T-helper 2 cell treated with Interferon-gamma antibody and Interleukin-4, amounts not matched to agents 5 μg/mL and 100 μg/mL, for 36 hours (primary cell): ENCODE measurements at places on chromosomes 1 and 21.

- no peaks in the 10 kb centered on the region for H3K4me1 ChIP-seq
- peaks cover 2% of the 10 kb centered on the region for H3K27me3 ChIP-seq
- H3K27ac ChIP-seq = no peak overlapping the region
- no peak overlapping the region for H3K4me3 ChIP-seq
These were observed 313.4 kb upstream of the FMN2 start for GRCh38 chr1:239778208-239778813.

- peaks cover 71% of the 10 kb centered on the region for H3K27me3 ChIP-seq
- no peak overlapping the region for H3K4me3 ChIP-seq
- no peak overlapping the region for H3K27ac ChIP-seq
- no peaks in the 10 kb centered on the region for H3K36me3 ChIP-seq
These were observed 939 bp upstream of the CCN1 start for GRCh38 chr1:85579622-85580021.

- no peaks in the 10 kb centered on the region for H3K36me3 ChIP-seq
- H3K27me3 ChIP-seq = no peaks in the 10 kb centered on the region
- no peak for DNase-seq
- H3K4me1 ChIP-seq = no peaks in the 10 kb centered on the region
- no peak overlapping the region for H3K27ac ChIP-seq
- no peak overlapping the region for H3K4me3 ChIP-seq
These were observed 280.7 kb downstream of the LMX1A start for GRCh38 chr1:165075725-165076370.

GRCh38 chr21:31273278-31273677 lies 70.8 kb downstream of the TIAM1 start:
- H3K36me3 ChIP-seq = peaks cover 9% of the 10 kb centered on the region
- DNase-seq = peak; percentile 24
- H3K4me3 ChIP-seq = no peak overlapping the region
- H3K27me3 ChIP-seq = no peaks in the 10 kb centered on the region

- H3K27me3 ChIP-seq = no peaks in the 10 kb centered on the region
- no peak overlapping the region for H3K27ac ChIP-seq
- no peak overlapping the region for H3K4me3 ChIP-seq
- no peaks in the 10 kb centered on the region for H3K36me3 ChIP-seq
- peaks cover 24% of the 10 kb centered on the region for H3K4me1 ChIP-seq
- no peak for DNase-seq
These were observed 50.9 kb upstream of the TARBP1 start for GRCh38 chr1:234529950-234530237.

- no peak for DNase-seq
- H3K27ac ChIP-seq = no peak overlapping the region
- H3K36me3 ChIP-seq = no peaks in the 10 kb centered on the region
- H3K4me1 ChIP-seq = no peaks in the 10 kb centered on the region
- no peak overlapping the region for H3K4me3 ChIP-seq
These were observed 59.9 kb upstream of the CDC42BPA start for GRCh38 chr1:227378181-227378580.

- no peaks in the 10 kb centered on the region for H3K36me3 ChIP-seq
- H3K4me3 ChIP-seq = no peak overlapping the region
- H3K4me1 ChIP-seq = no peaks in the 10 kb centered on the region
- peaks cover 33% of the 10 kb centered on the region for H3K27me3 ChIP-seq
These were observed 7.0 kb upstream of the KISS1 start for GRCh38 chr1:204203206-204203767.

GRCh38 chr1:164725401-164725800 lies 166.4 kb downstream of the PBX1 start:
- H3K4me3 ChIP-seq = no peak overlapping the region
- H3K27ac ChIP-seq = no peak overlapping the region
- DNase-seq = no peak

GRCh38 chr1:212053993-212054392 lies 18.4 kb downstream of the DTL start:
- no peak overlapping the region for H3K4me3 ChIP-seq
- H3K27ac ChIP-seq = no peak overlapping the region
- H3K4me1 ChIP-seq = peaks cover 22% of the 10 kb centered on the region
- H3K27me3 ChIP-seq = no peaks in the 10 kb centered on the region
- no peak for DNase-seq

GRCh38 chr1:161182214-161182613 lies 4.9 kb upstream of the B4GALT3 start:
- H3K27me3 ChIP-seq = no peaks in the 10 kb centered on the region
- peaks cover 64% of the 10 kb centered on the region for H3K4me1 ChIP-seq
- peak overlapping the region; percentile 97 for H3K27ac ChIP-seq
- H3K4me3 ChIP-seq = peak overlapping the region; percentile 67
- peak; percentile 73 for DNase-seq

- H3K27me3 ChIP-seq = peaks cover under 1% of the 10 kb centered on the region
- no peaks in the 10 kb centered on the region for H3K4me1 ChIP-seq
- no peaks in the 10 kb centered on the region for H3K36me3 ChIP-seq
- H3K27ac ChIP-seq = no peak overlapping the region
These were observed 133.6 kb upstream of the C1orf174 start for GRCh38 chr1:4033713-4034112.

GRCh38 chr1:232471250-232471649 lies 158.7 kb downstream of the SIPA1L2 start:
- no peak overlapping the region for H3K4me3 ChIP-seq
- H3K27ac ChIP-seq = no peak overlapping the region
- H3K36me3 ChIP-seq = no peaks in the 10 kb centered on the region
- peaks cover 5% of the 10 kb centered on the region for H3K4me1 ChIP-seq
- no peak for DNase-seq
- H3K27me3 ChIP-seq = peaks cover 5% of the 10 kb centered on the region
